Spinal cord (tissue), 10 donors: ENCODE measurements at places on chromosomes 5 and 9. TPM values are rescaled to one million over a fixed set of nuclear protein-coding genes. Genes with fewer than 3 reads are reported as not detected.

- no peaks in the 10 kb centered on the region for H3K27me3 ChIP-seq
- H3K4me3 ChIP-seq, result peak within 1 kb of the TSS; percentile 75
- no peaks in the 10 kb centered on the region for H3K36me3 ChIP-seq
Measured at GRCh38 chr5:168578538-168579487, at the start of gene PANK3. TSS of gene PANK3 (minus strand) at chr5:168579368. CDS start at chr5:168579283, 85 bp downstream.

DNA sequence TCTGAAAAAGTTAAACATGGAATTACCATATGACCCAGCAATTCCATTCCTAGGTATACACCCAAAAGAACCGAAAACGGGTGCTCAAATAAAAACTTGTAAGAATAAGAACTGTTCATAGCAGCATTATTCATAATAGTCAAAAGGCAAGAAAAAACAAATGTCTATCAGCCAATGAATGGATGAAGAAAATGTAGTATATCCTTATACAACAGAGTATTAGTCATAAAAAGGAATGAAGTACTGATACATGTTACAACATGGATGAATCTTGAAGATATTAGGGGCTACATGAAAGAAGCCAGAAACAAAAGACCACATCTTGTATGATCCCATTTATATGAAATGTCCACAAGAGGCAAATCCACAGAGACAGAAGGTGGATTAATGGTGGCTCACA, 15.6 kb upstream of the BRD3 start:
- H3K4me1 ChIP-seq, result no peaks in the 10 kb centered on the region
- H3K36me3 ChIP-seq, result no peaks in the 10 kb centered on the region
- no peak overlapping the region for H3K27ac ChIP-seq
- no peaks in the 10 kb centered on the region for H3K27me3 ChIP-seq
- no peak for DNase-seq
- H3K4me3 ChIP-seq, result no peak overlapping the region

GRCh38 chr5:43416803-43417394, 4.7 kb upstream of the CCL28 start:
- no peaks in the 10 kb centered on the region for H3K36me3 ChIP-seq
- no peaks in the 10 kb centered on the region for H3K27me3 ChIP-seq
- no peak overlapping the region for H3K4me3 ChIP-seq
- H3K27ac ChIP-seq, result no peak overlapping the region
- H3K4me1 ChIP-seq, result no peaks in the 10 kb centered on the region

GRCh38 chr9:131609099-131609830, 63.9 kb downstream of the PRRT1B start:
- no peak for DNase-seq
- H3K27ac ChIP-seq, result peak overlapping the region; percentile 75
- H3K4me1 ChIP-seq, result peaks cover 24% of the 10 kb centered on the region
- peaks cover 65% of the 10 kb centered on the region for H3K36me3 ChIP-seq
- H3K27me3 ChIP-seq, result no peaks in the 10 kb centered on the region

DNA sequence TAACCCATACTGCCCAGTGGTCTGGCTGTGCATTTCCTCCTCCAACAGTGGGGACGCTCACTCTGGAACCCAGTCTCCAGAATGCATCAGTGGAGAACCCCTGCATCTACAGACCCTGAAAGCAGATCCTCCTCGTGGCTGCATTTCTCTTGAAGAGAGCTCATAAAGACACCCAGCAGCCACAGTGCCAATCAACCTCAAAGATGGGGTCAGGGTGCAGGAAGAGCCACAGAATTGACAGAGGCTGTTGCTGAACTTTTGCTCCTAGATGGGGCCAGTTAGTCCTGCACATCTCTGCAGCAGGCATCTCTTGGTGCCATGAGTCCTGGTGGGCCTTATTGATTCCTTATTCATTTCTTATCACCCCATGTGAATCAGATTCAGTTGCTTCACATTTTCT, 39.6 kb downstream of the ADRB2 start:
- no peaks in the 10 kb centered on the region for H3K27me3 ChIP-seq
- peaks cover 3% of the 10 kb centered on the region for H3K4me1 ChIP-seq
- no peak overlapping the region for H3K4me3 ChIP-seq
- DNase-seq, result no peak
- H3K36me3 ChIP-seq, result no peaks in the 10 kb centered on the region
- H3K27ac ChIP-seq, result no peak overlapping the region

- H3K4me1 ChIP-seq, result no peaks in the 10 kb centered on the region
- no peaks in the 10 kb centered on the region for H3K36me3 ChIP-seq
- no peak for DNase-seq
Measured at GRCh38 chr5:129631961-129632360, 115.9 kb upstream of the MINAR2 start.

SNX2 gene
- total RNA-seq, result 95.1 TPM

HAPLN1 gene
- total RNA-seq, result 5.0 TPM

PRSS3 gene
- 11.5 TPM for total RNA-seq

DIRAS2 gene
- total RNA-seq, result 50.8 TPM
